Activated T-cell treated with anti-CD3 and anti-CD28 coated beads for 4 hours (primary cell): ENCODE measurements at places on chromosomes 5 and 9.

DNA sequence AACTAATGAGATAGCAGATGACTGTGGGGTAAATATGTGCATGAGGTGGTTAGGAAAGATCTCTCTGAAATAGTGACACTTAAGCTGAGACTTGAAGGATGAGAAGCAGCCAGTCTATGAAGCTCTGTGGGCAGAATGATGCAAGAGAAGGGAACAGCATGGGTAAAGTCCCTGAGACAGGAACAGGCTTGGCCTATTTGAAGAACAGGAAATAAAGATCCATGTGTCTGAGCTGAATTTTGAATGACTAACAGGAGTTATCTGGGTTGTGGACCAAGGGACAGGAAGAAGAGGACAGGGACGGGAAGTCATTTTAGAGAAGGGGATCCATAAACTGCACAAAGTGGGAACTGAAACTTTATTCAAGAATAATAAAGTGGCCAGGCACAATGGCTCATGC lies 25.6 kb upstream of the HMGCS1 start:
- DNase-seq = no peak

DNA sequence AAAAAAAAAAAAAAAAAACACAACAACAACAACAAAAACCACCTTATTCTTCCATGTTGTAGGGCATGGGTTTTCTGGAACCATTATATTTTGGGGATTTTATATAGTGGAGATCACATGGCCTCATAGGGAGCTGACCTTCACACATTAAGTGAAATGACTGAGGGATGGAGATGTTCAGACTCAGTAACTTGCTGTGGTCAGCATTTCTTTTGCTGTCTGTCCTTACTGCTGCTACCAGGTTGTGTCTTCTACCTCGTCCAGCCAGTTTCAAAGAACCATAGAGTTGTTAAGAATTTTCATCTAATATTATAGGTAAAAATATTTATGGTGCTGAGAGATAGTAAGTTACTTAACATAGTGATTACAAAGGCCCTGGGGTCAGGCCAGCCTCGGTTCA lies 107.6 kb downstream of the PDE8B start:
- no peak for DNase-seq

GRCh38 chr5:173232499-173233346 lies 2.3 kb downstream of the NKX2-5 start:
- DNase-seq = no peak

DNA sequence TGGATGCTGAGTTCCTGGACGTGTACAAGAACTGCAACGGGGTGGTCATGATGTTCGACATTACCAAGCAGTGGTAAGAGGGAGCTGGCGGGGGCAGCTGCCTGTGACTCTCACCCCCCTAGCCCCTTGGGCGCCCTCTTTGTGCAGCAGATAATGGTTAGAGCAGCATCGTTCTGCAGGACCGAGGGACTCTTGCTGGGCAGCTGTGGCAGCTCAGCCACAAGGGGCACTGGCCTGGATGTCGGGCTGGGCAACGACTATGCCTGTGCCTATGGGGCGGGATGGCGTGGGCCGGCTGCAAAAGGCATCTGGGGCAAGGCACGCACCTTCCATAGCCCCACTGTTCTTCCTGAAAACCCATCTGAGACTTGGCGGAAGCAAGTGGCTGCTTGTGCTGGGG lies 12.9 kb upstream of the AJM1 start:
- no peak for DNase-seq

DNA sequence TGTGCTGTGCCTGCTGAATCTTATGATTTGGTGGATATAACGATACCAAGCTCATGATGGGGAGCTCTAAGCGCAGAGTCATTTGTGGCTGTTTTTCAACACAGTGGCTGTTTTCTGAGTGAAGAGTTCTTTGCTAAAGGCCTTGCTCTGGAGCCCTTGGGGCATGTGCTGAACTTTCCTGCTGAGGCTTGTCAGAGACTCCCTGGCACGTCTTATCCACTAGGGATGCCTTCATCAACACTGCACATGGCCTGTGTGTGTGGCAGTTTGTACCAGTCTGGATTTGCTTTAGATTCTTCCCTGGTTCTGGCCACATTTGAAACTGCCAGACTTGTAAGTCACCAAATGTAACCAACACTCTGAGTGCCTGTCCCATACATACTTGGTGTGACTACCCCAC lies 188.2 kb downstream of the DMRT2 start:
- no peak for DNase-seq

DNA sequence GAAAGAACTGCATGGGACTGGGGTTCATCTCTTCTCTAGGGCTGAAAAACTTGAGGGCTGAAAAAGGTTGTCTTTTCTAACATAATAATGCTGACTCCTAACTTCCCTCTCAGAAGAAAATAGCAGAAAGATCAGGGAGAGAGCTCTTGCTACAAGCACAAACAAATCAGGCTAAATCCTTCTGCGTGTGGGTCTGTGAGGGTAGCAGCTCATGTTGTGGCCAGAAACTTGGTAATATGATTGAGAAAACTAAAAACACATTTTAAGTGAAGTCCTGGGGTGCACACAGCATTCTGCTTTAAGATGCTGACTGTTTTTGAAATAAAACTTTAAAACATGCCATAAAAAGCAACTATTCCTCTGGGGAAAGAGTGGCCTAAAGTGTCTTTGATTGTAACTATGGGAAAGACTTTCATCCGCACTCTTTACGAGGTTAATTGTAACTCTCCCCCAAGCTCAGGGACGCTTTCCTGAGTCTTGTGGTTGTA lies 56.7 kb downstream of the SAXO1 start:
- DNase-seq = no peak

DNA sequence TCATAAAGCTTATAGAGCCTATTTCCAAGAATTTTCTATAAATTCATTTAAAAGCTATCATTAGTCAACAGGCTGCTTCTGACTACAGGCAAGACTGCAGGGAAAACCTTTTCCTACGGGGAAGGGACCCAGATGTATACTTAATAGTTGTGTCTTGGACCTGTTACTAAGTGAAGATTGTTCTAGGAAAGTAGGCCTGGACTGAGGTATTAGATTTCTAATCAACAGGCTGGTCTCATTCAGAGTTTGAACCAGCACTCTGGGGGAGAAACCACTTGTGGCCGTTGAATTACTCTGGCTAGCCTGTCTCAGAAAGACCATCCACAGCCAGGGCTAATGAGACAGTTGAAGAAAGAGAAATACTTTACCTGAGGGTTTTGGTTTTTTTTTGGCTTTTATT lies 60.0 kb downstream of the IL6ST start:
- DNase-seq = no peak

DNA sequence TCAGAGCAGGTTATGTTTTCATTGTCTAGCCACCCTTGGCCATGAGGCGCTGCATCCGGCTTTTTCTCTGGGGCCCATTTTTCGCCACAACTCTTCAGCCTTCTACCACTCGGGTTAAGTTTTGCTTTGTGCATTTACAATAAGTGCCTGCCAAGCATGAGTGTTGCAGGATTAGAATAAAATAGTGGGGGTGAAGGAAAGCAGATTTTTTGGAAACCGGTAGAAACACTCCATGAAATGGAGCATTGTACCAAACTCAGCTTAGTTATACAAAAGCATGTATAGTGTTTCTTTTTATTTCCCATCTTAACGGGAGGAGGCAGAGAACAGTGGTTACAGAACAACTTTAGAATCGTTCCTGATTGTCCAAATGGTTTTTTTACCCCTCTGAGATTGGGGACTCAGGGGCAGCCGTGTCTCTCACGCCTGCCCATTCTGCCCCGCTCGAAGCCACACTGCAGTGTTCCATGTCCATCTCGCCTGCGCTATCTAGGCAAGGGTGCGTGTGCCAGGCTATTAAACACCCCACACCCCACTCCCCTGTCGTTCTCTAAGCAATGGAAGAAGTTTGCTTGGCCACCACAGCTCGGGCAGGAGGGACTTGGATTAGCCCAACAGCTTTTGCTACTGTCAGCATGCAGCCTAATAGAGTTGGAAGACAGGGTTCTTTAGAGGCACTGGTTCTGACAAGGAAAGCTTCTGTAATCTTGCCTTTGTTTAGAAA lies 268.8 kb upstream of the WWC1 start:
- DNase-seq = no peak

DNA sequence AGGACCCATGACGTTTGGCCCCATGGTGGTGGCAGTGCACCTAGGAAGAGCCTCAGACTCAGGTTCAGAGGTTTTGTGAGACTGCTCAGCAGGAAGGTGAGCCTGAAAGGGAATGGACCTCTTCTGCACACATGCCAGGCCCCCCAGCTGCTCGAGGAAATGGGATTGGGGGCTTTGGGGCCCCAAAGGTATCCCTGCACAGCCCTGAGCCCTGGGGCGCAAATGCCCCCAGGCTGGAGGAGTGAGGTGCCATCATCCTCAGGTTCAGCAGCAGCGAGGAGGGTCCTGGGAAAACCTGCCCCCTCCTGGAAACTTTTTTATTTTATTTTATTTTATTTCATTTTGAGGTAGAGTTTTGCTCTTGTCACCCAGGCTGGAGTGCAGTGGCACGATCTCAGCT lies 171.8 kb upstream of the MVB12B start:
- no peak for DNase-seq
